ENCODE measurements at places on chromosomes 6 and 20.

GRCh38 chr6:36929607-36930006, 24.9 kb upstream of the PI16 start:
- H3K27ac ChIP-seq: no peak overlapping the region
- H3K27me3 ChIP-seq: no peaks in the 10 kb centered on the region
- peak; percentile 26 for DNase-seq
- H3K4me1 ChIP-seq: peaks cover 22% of the 10 kb centered on the region

DNA sequence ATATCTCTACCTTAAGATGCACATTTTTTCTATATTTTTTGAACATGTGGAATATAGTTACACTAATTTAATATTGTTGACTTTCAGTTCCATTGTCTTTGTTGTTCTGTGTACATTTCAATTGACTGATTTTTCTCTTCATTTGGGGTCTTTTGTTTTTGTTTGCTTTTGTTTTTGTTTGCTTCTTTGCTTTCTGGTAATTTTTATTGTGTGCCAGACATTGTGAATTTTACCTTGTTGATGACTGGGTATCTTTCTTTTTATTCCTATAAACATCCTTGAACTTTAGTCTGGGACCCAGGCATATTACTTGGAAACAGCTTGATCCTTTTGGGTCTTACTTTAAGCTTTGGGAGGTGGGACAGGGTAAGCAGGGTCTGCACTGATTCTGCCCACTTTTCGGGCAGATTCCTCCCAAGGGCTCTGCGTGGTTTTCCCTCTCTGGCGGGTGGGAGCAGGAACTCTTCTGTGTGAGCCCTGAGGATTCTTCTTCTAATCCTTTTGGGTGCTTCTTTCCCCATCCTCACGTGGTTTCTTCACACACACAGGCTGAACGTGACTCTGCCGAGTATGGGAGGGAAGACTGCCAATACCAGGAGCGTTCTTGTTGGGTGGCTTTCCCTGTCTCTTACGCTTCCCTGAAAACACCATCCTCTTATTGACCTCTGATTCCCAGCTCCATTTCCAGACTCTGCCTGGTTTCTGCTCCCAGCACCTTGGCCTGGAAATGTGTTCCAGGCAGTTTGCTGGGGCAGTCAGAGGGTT, 200.5 kb downstream of the ARID1B start:
- no peaks in the 10 kb centered on the region for H3K36me3 ChIP-seq
- H3K27me3 ChIP-seq: no peaks in the 10 kb centered on the region
- peaks cover 4% of the 10 kb centered on the region for H3K4me1 ChIP-seq
- peak overlapping the region; percentile 21 for H3K4me3 ChIP-seq

GRCh38 chr20:33833333-33833732, 22.2 kb downstream of the CHMP4B start:
- H3K27ac ChIP-seq: no peak overlapping the region
- H3K27me3 ChIP-seq: no peaks in the 10 kb centered on the region
- H3K36me3 ChIP-seq: peaks cover 10% of the 10 kb centered on the region
- H3K4me3 ChIP-seq: no peak overlapping the region
- peaks cover 13% of the 10 kb centered on the region for H3K4me1 ChIP-seq

- no peaks in the 10 kb centered on the region for H3K27me3 ChIP-seq
- H3K27ac ChIP-seq: no peak overlapping the region
- H3K36me3 ChIP-seq: no peaks in the 10 kb centered on the region
- DNase-seq: no peak
- no peak overlapping the region for H3K4me3 ChIP-seq
These were observed 5.4 kb downstream of the FKBP5 start for GRCh38 chr6:35683267-35683666.

DNA sequence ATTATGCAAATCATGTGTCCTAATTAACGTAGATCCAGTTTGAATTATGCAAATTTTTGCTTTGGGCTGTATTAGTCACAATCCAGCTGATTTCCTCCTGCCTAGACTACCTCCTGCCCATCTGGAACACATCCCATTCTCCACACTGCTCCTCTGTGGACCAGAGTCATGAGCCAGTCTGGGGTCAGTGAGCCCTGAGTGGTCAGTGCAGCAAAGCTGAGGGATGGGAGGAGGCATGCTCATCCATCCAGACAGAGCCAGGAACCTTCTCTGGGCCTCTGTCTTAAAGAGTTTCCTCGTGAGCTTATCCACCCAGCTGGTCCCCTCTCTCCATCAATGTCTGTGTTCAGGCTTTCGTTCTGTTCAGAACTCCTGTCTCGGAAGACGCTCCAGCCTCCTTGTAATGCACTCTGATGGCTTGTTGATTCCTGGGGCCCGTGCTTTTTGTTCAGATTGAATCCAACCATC, 747.8 kb downstream of the PTPRT start:
- DNase-seq: no peak
- H3K36me3 ChIP-seq: no peaks in the 10 kb centered on the region
- H3K4me3 ChIP-seq: no peak overlapping the region
- no peaks in the 10 kb centered on the region for H3K4me1 ChIP-seq

GRCh38 chr6:125904871-125905270, 51.7 kb upstream of the HINT3 start:
- no peak overlapping the region for H3K27ac ChIP-seq
- H3K4me1 ChIP-seq: peaks cover 3% of the 10 kb centered on the region
- peak; percentile 68 for DNase-seq
- H3K4me3 ChIP-seq: no peak overlapping the region

DNA sequence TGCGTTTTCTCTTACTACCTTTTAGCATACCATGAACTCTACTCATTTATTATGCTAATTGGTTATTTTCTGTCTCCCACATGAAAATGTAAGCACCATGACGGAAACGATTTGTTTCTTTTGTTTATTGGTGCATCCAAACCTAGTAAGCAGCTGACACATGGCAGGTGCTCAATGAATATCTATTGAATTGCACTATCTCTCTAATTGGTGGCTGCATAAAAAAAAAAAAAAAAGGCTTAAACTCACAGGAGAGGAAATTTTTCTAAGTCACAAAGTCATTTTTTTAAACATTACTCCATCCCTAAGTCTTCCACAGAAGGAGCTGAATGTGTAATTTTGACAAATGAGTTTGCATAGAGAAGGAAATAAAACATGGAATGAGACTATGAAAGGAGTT, 608.4 kb downstream of the PTPRT start:
- H3K36me3 ChIP-seq: no peaks in the 10 kb centered on the region
- DNase-seq: no peak
- H3K4me3 ChIP-seq: no peak overlapping the region
- no peak overlapping the region for H3K27ac ChIP-seq
- H3K27me3 ChIP-seq: no peaks in the 10 kb centered on the region

DNA sequence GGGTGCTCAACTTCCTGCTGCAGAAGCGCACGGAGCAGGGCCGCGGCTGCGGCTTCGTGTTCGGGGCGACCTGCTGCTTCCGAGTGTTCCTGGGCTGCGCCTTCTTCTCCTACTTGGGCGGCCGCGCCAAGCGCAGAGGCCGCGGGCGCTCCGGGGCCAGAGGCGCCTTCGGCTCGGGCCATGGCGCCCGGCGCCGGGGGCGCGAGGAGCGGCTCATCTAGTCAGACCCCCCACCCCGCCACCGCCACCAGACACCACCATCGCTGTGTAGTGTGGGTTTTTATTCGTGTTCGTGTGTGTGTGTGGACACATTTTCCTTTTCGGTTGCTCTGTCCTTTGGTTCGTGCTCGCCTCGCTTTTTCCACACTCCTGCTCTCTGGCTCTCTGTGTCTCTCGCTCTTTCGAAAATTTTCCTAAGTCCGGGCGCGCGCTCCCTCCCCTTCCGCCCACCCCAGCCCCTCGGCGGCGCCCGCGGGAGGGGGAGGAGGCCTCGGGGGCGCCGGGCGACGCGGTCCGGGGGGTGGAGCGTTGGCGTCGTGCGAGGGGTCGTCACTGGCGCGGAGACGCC, 38.1 kb downstream of the GNAS start:
- H3K27ac ChIP-seq: peak overlapping the region; percentile 62
- peak; percentile 92 for DNase-seq
- H3K4me1 ChIP-seq: peaks cover 15% of the 10 kb centered on the region

- no peak overlapping the region for H3K4me3 ChIP-seq
- H3K27ac ChIP-seq: no peak overlapping the region
- H3K4me1 ChIP-seq: peaks cover 22% of the 10 kb centered on the region
- H3K27me3 ChIP-seq: no peaks in the 10 kb centered on the region
- no peaks in the 10 kb centered on the region for H3K36me3 ChIP-seq
These were observed 6.0 kb upstream of the TGM2 start for GRCh38 chr20:38170826-38171674.

DNA sequence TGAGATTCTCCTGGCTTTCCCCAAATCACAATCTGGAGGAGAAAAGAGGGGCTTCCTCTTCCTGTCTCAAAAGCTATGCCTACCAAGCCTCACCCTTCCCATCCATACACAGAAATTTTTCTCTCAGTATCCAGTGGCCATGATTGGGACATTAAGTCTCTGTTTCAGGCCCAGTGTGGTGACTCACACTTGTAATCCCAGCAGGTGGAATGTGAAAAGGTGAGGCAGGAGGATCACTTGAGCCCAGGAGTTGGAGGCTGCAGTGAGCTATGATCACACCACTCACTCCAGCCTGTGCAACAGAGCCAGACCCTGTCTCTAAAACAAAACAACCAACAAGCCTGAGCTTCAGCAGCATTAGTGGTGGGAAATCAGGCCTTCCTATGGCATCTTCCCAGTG, 210.0 kb downstream of the OGFRL1 start:
- no peak for DNase-seq
- H3K27me3 ChIP-seq: no peaks in the 10 kb centered on the region
- no peaks in the 10 kb centered on the region for H3K36me3 ChIP-seq
- H3K4me1 ChIP-seq: peaks cover 4% of the 10 kb centered on the region
- H3K27ac ChIP-seq: no peak overlapping the region

- H3K4me1 ChIP-seq: no peaks in the 10 kb centered on the region
- no peaks in the 10 kb centered on the region for H3K27me3 ChIP-seq
- H3K27ac ChIP-seq: no peak overlapping the region
- no peaks in the 10 kb centered on the region for H3K36me3 ChIP-seq
- DNase-seq: no peak
These were observed 5.2 kb upstream of the MANEA start for GRCh38 chr6:95572098-95572497.

DNA sequence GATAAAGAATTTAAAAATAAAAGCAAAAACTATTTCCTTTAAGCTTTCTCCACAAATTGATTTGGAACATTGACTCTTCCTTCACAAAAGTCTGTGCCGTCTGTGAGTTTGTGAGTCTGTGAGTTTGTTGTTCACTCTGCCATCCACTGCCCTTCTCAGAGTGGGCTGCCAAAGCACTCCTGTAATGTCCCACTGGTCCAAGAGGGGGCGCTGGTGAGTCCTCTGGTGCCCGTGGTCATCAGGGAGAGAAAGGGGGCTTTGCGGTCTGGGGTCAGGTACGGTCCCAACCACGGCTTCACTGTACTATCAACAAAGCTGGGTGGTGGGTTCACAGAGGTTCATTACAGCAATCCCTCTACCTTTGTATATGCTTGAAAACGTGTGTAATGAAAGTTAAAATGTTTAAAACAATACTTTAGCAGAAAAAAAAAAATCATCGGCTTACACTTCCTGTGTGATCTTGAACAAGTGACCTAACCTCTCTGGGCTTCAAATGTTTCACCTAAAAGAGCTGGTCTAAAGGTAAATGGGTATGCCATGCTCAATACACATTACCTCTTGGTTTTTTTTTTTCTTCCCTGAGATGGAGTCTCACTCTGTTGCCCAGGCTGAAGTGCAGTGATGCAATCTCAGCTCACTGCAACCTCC, 5.6 kb upstream of the ANKRD60 start:
- no peak overlapping the region for H3K27ac ChIP-seq
- DNase-seq: peak; percentile 26
- H3K4me1 ChIP-seq: no peaks in the 10 kb centered on the region
- peaks cover 19% of the 10 kb centered on the region for H3K36me3 ChIP-seq
- H3K27me3 ChIP-seq: peaks cover 5% of the 10 kb centered on the region

- H3K4me3 ChIP-seq: no peak overlapping the region
- no peaks in the 10 kb centered on the region for H3K36me3 ChIP-seq
- DNase-seq: peak; percentile 60
- no peak overlapping the region for H3K27ac ChIP-seq
- peaks cover 60% of the 10 kb centered on the region for H3K27me3 ChIP-seq
These were observed 42.8 kb downstream of the HLA-DPB1 start for GRCh38 chr6:33118525-33119123.

DNA sequence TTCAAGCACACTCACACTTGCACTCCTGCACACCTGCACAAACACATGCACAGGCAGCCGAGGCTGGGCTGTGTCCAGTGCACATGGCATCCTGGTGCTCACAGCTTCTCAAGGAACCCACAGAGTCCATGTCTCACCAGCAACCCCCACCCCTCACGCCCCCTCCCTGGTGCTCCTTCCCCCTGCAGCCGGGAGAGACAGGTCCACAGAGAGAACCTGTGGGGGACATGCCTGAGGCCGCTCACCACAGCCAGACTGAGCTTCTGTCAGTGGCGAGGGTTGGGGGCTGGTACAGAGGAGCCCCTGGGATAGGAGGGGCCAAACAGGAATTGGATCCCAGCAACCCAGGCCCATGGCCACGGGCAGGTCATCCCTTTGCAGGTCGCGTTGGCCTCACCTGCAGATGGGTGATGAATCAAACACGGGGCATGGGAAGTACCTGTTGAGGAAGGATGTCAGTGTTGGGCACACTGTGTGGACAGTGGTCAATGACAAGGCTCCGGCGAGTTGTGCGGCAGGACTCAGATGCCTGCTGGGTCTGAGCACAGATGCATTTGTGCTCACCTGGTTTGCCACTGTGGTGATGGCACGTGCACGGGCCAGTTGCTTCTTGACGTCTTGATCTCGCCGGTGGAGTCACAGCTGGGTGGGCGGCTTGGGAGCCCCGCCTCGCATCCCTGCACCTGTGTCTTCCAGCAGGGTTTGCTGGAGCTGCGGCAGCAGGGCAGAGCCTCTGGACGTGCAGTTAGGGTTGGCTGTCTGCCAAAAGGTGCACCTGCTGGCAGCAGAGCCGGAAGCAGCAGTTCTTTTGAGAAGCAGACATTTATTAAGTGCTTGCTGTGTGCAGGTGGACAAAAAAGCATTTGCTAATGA, 113.0 kb downstream of the ERMARD start:
- no peak for DNase-seq
- no peak overlapping the region for H3K4me3 ChIP-seq
- no peaks in the 10 kb centered on the region for H3K36me3 ChIP-seq
- H3K4me1 ChIP-seq: peaks cover 2% of the 10 kb centered on the region

DNA sequence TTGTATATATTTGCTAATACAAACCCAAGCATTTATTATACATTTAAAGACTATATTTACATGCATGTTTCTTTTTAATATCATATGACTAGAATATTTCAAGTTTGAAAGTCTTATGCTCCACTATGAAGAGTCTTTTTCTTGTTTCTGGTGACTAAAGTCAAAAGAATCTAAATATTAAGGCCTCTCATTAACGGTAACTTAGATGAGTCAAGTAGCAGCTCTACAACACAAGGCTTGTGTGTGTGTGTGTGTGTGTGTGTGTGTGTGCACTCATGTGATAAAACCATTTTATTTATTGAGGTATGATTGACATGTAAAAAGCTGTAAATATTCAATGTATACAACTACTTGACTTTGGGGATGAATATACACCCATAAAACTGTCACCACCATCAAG, 275.6 kb downstream of the TFAP2B start:
- H3K27ac ChIP-seq: peak overlapping the region; percentile 70
- H3K36me3 ChIP-seq: no peaks in the 10 kb centered on the region
- H3K27me3 ChIP-seq: no peaks in the 10 kb centered on the region
- no peak for DNase-seq

DNA sequence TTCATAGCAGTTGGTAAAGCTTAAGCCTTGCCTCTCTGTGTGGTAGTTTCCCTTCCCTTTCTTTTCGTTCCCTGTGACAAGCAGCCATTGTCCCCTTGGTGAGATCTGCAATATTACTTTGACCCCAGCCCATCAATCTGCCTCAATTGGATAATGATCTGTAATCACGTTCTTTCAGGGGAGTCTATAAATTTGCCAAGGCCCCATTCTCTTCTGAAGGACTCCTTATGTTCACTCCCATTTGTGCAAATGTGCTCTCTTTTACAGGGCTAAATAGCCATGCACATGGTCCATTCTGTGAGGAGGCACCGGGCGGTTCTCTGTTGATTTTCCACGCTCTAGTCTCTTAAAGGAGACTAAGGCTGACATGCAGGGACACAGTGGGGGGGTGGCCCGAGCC, 660.4 kb upstream of the SLC35B3 start:
- H3K27me3 ChIP-seq: no peaks in the 10 kb centered on the region
- H3K27ac ChIP-seq: no peak overlapping the region

Measured in mesenchymal stem cell (in vitro differentiated cells and primary cell).